ENCODE measurements at places on chromosomes 3 and 15. TPM values are rescaled to one million over a fixed set of nuclear protein-coding genes. Genes with fewer than 3 reads are reported as not detected.

Gene TLR9
- not detected for total RNA-seq

Gene PDCD6IP
- 270 TPM for total RNA-seq

Gene CEP19
- 3.1 TPM for total RNA-seq

Gene EXOSC7
- 34.8 TPM for total RNA-seq

Gene SLC24A5
- 6.5 TPM for total RNA-seq

Gene PROS1
- 51.1 TPM for total RNA-seq

Gene FEZF2
- not detected for total RNA-seq
